ENCODE measurements at places on chromosomes 12 and 14.

GRCh38 chr12:2862876-2863275 lies 6.0 kb upstream of the TEX52 start:
- DNase-seq, result no peak
- H3K36me3 ChIP-seq, result peaks cover 87% of the 10 kb centered on the region
- no peaks in the 10 kb centered on the region for H3K27me3 ChIP-seq
- H3K27ac ChIP-seq, result no peak overlapping the region
- H3K4me3 ChIP-seq, result no peak overlapping the region

- no peak overlapping the region for H3K27ac ChIP-seq
- H3K4me1 ChIP-seq, result peaks cover 75% of the 10 kb centered on the region
- H3K4me3 ChIP-seq, result no peak overlapping the region
Observed at GRCh38 chr14:76925097-76925441, 98.9 kb downstream of the LRRC74A start.

GRCh38 chr14:70698288-70698687 lies 56.6 kb downstream of the TTC9 start:
- DNase-seq, result no peak
- no peak overlapping the region for H3K4me3 ChIP-seq
- H3K36me3 ChIP-seq, result no peaks in the 10 kb centered on the region
- H3K27me3 ChIP-seq, result peaks cover 3% of the 10 kb centered on the region

- DNase-seq, result no peak
- no peaks in the 10 kb centered on the region for H3K36me3 ChIP-seq
- no peak overlapping the region for H3K4me3 ChIP-seq
- H3K27ac ChIP-seq, result no peak overlapping the region
- no peaks in the 10 kb centered on the region for H3K27me3 ChIP-seq
Observed at GRCh38 chr14:93096691-93097322, 18.9 kb downstream of the ITPK1 start.

GRCh38 chr14:73743431-73743931 lies 29.3 kb upstream of the PNMA1 start:
- DNase-seq, result peak; percentile 86
- peaks cover 23% of the 10 kb centered on the region for H3K36me3 ChIP-seq

DNA sequence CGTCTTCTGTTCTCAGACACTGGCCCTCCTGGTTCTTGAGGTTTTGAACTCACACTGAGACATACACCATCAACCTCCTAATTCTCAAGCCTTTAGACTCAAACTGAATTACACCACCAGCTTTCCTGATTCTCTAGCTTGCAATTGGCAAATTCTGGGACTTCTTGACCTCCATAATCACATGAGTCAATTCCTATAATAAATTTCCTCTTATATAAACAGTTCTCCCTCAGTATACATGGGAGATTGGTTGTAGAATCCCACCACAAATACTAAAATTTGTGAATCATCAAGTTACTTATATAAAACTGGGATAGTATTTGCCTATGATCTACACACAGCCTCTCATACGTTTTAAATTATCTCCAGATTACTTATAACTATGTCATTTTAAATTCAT lies 162.2 kb downstream of the DIO2 start:
- H3K4me3 ChIP-seq, result no peak overlapping the region
- H3K27ac ChIP-seq, result no peak overlapping the region
- H3K4me1 ChIP-seq, result no peaks in the 10 kb centered on the region
- H3K27me3 ChIP-seq, result no peaks in the 10 kb centered on the region
- DNase-seq, result no peak
- H3K36me3 ChIP-seq, result no peaks in the 10 kb centered on the region

DNA sequence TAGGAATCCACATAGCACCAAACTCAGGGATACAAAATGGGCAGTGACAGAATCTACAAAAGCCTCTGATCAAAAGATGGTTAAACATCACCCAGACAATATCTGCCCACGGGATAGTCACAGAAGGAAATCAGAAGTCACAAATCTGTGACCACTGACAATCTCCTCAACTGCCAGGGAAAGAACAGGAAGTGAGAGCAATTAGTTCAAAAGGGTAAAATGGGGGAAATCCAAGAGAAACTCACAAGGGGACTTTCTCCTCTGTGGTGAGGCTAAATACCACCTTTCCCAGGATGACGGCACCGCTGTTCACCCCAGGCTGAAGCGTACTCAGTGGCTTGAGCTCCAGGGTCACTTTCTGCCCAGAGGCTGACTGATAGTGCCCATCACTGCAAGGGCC lies 10.7 kb downstream of the TTC5 start:
- peaks cover 83% of the 10 kb centered on the region for H3K36me3 ChIP-seq
- no peak overlapping the region for H3K27ac ChIP-seq
- no peaks in the 10 kb centered on the region for H3K27me3 ChIP-seq
- H3K4me3 ChIP-seq, result no peak overlapping the region
- DNase-seq, result no peak

GRCh38 chr14:101557321-101557695 lies 4.0 kb upstream of the DIO3 start:
- H3K4me1 ChIP-seq, result no peaks in the 10 kb centered on the region
- no peaks in the 10 kb centered on the region for H3K27me3 ChIP-seq
- H3K4me3 ChIP-seq, result no peak overlapping the region
- no peak overlapping the region for H3K27ac ChIP-seq
- DNase-seq, result no peak
- H3K36me3 ChIP-seq, result no peaks in the 10 kb centered on the region

GRCh38 chr14:46840944-46841720 lies 189.6 kb upstream of the RPL10L start:
- no peak for DNase-seq
- no peak overlapping the region for H3K4me3 ChIP-seq
- no peaks in the 10 kb centered on the region for H3K27me3 ChIP-seq
- no peak overlapping the region for H3K27ac ChIP-seq
- H3K36me3 ChIP-seq, result no peaks in the 10 kb centered on the region

DNA sequence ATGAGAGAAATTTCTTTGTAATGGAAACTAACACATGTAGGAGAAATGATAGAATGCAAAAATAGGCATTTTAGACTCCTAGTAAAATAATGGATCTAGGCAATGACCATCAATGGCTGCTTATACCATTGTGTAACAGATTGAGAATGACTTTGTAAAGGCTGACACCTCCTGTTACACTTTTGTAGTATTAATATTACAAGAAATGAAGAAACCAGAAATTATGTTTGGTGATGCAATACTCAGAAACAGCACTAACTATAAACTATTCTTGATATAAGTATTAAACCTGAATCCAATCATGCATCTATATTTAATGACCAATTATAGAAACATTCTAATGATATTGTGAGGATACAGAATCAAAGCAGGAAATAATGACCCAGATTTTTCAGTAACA lies 108.5 kb upstream of the CNTN1 start:
- no peaks in the 10 kb centered on the region for H3K36me3 ChIP-seq
- no peaks in the 10 kb centered on the region for H3K4me1 ChIP-seq
- no peak overlapping the region for H3K27ac ChIP-seq
- no peak overlapping the region for H3K4me3 ChIP-seq
- DNase-seq, result no peak
- no peaks in the 10 kb centered on the region for H3K27me3 ChIP-seq

GRCh38 chr14:100892496-100893227 lies 10.9 kb downstream of the RTL1 start:
- peak; percentile 1 for DNase-seq
- no peaks in the 10 kb centered on the region for H3K36me3 ChIP-seq
- no peak overlapping the region for H3K27ac ChIP-seq
- H3K4me3 ChIP-seq, result no peak overlapping the region
- peaks cover 22% of the 10 kb centered on the region for H3K27me3 ChIP-seq
